Stimulated activated CD8-positive, alpha-beta memory T cell treated with anti-CD3 and anti-CD28 coated beads, Interleukin-2, amount 100 ng/mL, for 1 hour (primary cell): ENCODE measurements at places on chromosomes 6 and 20.

DNA sequence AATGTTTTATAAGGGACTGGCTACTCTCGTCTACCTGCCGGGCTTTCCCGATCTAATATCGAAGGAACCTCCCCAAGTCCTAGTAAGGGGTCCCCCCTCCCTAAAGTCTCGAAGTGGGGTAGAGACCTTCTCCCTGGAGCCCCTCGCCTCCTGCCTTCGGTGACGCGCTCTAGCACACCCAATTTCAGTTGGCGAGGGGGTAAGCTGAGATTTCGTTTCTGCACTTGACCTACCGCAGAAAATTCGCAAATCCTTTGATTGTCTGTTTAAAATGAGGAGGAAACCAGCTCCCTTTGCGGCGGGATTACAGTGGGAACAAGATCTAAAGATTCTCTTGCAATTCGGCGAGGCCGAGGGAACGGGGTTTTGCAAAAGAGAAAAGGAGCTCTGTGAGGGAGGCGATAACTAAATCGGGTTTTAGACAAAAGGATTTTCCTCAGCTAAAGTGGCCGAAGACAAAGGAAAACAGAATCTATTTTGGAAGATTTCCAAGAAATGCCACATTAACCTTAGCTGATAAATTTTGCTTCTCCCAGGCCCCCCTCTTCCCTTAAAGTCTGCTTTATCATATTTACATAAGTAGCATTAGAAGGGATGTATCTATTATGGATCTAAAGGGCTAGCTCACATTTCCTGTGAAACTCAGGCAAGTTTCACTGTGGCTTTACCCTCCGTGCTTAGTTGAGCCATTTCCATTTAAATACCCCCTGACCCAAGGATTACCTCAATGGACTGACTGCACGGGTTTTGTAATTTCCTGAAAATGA, 8.4 kb downstream of the SIM1 start:
- no peak for DNase-seq

DNA sequence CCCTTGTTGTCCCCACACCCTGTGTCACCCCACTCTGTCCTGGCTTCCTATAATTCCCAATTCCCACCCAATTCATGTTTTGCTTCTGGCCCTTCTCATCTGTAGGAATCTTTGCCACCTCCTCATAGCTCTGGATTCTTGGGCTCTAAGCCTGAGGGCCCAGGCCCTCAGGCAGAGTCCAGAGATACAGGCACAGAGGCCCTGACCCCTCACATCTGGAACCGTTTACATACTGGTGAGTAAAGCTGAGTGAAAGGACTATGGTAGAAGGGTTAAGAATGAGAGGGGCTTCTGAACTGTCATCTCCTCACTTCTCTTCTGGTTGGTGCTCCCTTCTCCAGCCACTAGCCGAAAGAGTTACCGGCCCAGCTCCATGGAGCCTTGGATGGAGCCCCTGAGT, 13.6 kb downstream of the PRRC2A start:
- DNase-seq = no peak

DNA sequence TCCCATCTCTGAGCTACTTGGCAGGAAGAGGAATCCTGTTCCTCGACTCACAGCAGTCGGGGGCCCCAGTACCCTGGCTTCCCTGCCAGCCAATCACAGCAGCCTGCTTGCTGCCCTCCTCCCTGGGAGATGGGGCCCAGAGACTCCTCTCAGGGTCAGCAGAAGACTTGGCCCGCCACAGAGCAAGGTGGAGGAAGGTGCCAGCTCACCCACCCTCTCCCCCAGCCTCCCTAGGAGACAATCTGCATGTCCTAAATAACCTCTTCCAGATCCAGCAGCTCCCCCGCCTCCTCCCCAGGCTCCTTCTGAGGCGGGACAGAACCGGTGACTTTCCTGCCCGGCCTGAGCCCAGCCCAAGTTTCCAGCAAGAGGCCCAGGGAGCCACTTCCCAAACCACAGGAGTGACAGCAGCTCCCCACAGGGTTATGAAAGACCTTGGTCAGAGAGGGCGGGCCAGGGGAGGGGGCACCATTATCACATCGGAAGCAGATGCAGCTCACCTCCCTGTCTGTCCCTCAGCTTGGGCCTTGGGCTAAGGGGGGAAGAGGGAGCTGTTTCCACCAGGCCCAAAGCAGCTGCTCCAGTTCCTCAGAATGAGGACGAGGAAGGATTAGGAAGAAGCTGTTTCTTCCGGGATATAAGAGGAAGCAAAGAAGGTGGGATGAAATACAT, 2.3 kb downstream of the CCND3 start:
- DNase-seq = no peak

DNA sequence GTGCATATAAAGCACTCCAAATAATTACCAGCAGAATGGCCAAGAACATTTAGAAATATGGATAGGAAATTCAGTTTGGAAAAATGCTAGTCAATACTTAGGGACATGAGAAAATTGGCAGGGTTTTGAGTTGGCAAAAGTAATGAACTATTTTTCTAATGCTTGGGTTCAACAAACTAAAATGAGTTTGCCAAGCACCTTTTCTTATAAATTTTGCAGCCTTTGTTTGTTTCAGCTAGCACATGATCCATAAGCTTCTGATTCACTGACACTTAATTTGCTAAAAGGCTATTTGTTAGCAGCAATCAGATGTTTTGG, 324.8 kb downstream of the QKI start:
- no peak for DNase-seq

GRCh38 chr6:46891252-46891795, 30.4 kb downstream of the ADGRF5 start:
- no peak for DNase-seq

- DNase-seq = no peak
These were observed 246.0 kb upstream of the RUNX2 start for GRCh38 chr6:45082091-45082490.

- no peak for DNase-seq
These were observed 54.0 kb downstream of the TMEM242 start for GRCh38 chr6:157269261-157269794.

- DNase-seq = no peak
These were observed 73.5 kb downstream of the AKAP7 start for GRCh38 chr6:131208787-131209186.

GRCh38 chr6:15327271-15327670, 81.4 kb downstream of the JARID2 start:
- no peak for DNase-seq

GRCh38 chr20:17939622-17940223, 28.9 kb downstream of the SNX5 start:
- DNase-seq = no peak

DNA sequence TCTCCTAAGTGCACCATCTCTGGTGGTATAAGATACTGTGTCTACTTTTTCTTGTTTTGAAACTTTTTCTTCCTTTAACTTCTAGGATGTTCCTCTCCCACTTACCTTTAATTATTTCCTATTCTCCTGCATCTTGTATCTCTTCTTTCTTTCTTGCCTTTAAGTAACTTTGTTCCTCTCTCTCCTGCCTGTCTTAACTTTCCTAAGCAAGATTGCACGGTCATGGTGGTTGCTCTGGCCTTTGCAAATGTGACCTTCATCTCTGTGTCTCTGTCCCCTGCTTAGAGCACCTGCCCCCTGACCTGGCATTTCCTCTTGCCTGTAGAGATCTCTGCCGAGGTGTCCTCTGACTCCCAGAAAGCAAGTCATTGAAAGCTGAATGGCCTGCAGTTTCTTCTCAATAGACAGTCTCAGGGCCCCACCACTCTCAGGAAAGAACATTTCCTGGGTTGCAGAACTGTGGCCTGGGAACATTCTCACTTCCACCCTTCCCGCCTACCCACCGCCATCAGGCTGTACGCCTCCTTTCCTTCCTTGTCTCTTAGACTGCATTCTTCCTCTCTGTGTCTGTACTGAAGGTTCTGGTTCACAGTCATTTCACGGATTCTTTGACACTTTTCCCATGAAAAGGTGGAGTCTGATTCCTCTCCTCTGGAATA, 12.8 kb downstream of the ZDHHC14 start:
- DNase-seq = no peak

DNA sequence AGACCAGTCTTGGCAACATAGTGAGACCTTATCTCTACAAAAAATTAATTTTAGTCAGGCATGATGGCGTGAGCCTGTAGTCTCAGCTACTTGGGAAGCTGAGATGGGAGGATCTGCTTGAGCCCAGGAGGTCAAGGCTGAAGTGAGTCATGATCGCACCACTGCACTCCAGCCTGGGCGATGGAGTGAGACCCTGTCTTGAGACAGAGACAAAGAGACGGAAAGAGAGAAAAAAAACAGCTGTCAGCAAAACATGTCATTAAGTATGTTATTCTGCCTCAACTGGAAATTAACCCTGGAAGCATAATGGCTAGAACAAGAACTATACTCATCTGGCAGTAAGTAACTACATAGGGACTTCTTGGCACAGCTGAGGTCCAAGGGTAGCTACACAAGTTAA, 7.2 kb downstream of the MMS22L start:
- no peak for DNase-seq

- no peak for DNase-seq
These were observed 1286.9 kb downstream of the EPHA7 start for GRCh38 chr6:92132457-92132856.

GRCh38 chr6:161242113-161242512, 31.7 kb downstream of the AGPAT4 start:
- DNase-seq = no peak

GRCh38 chr6:85126485-85127167, 323.3 kb upstream of the NT5E start:
- no peak for DNase-seq

GRCh38 chr6:97668716-97669115, 385.7 kb upstream of the MMS22L start:
- DNase-seq = no peak

DNA sequence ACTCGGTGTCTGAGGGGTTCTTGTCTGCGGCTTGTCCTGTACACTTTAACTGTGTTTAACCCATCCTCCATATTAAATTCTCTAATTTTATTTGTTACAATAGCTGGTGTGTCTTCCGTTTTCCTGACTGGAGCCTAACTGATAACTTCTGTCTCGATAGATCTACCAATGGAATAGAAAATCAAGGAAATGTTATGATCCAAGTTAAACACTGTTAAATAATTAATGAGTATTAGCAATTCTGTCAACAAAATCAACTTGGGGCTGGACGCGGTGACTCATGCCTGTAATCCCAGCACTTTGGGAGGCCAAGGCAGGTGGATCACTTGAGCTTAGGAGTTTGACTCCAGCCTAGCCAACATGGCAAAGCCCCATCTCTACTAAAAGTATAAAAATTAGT, 81.7 kb downstream of the DNAH8 start:
- DNase-seq = no peak

DNA sequence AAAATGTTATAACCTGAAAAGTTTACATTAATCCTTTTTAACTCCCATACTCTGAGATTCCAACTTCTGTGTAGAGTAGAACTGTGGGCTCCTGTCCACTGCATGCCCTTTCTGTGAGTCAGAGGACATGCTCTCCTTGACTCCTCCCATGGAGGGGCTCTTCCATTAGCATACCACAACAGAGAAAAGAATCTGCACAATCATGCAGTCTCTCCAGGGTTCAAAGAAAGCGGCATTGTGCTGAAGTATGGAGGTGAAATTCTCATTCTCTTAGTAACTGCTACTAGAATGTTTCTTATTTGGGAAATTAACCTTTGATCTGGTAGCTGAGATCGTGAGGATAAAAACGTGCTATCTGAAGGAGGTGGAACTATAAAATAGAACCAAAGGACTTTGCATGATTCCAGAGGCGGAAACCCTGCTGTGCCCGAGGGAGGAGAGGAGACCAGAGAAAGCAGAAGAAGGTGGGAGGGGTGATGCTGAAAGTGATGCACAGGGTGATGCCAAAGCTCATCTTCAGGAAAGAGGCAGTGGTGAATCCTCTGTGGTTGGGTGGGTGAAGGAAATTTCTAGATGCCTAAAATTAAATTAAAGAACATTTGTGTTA, 202.2 kb upstream of the PCSK2 start:
- no peak for DNase-seq

DNA sequence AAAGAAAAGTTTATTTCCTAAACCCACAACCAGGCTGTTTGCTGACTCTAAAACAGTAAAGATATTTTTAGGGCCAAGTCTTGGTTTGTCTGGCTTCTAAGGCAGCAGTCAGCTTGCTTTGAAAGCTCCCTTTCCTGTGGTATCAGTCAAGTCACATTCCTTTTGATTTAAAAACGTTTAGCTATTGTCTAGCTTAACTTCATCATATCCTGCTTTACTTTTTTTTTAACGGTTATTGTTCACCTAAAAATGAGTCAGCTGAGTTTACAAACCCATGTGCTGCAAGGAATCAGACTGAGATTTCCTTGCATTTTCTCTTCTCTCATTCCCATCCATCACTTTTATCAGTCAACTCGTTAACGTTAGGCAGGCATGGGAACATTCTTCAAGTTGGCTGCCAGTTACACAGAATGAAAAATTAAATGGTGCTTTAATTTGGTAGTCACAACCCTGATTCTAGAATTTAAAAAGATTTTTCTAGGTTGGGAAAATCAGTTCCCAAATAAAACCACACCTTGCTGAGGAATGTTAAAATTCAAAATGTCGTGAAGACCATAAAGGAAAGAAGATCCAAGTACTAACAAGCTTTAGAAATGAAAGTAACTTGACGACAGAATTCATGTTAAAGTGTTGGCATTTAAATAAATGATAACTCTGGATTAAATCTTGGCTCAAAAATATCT, 45.9 kb downstream of the ELOVL5 start:
- DNase-seq = no peak

DNA sequence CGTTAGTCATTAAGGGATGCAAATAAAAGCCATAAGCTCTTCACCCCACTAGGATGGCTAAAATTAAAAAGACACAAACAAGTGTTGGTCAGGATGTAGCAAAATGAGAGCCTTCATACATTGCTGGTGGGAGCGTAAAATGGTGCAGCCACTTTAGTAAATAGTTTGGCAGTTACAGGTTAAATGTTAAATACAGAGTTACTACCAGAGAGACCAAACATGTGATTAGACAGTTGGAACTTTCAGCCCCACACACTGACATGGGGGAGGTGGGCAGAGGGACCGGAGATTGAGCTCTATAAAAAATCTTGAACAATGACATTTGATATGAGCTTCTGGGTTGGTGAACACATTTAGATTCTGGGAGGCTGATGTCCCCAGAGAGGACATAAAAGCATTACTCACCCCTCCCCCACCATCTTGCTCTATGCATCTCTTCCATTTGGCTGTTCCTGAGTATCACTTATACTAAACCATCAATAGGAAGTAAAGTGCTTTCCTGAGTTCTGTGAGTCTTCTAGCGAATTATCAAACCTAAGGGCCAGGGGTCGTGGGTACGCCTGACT, 20.4 kb upstream of the ZNF318 start:
- DNase-seq = no peak

DNA sequence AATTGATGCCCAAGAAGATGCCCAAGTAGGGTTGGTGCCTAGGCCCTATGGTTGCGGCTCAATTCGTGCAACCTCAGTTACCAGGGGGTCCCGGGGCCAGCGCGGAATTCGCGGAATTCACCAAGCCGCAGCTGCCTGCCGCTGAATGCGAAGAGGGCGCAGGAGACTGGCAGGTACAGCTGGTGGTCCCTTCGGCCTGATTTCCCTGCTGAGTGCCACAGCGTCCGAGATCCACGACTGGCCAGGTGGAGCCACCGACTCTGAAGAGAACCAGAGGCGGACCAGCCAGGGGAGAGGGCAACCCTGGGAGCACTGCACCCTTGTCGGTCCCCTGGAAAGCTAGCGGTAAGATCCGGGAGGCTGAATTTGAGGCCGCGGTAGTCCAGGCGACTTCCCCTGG, 6.8 kb upstream of the TFAP2D start:
- DNase-seq = no peak
